ENCODE measurements at places on chromosomes 5 and 9. TPM values are rescaled to one million over a fixed set of nuclear protein-coding genes. Genes with fewer than 3 reads are reported as not detected.

The ZNF483 gene
- total RNA-seq, result 14.8 TPM

The FAM153A gene
- total RNA-seq, result 0.58 TPM

The SEMA4D gene
- 53.8 TPM for total RNA-seq

The IL3 gene
- total RNA-seq, result not detected

The LCN2 gene
- 7.1 TPM for total RNA-seq

The FBLL1 gene
- total RNA-seq, result 2.0 TPM

The SLC36A3 gene
- total RNA-seq, result not detected

The CAST gene
- total RNA-seq, result 79.4 TPM

The HDHD3 gene
- 30.2 TPM for total RNA-seq

The F12 gene
- 0.29 TPM for total RNA-seq

The OLFML2A gene
- 33.7 TPM for total RNA-seq

The MAMDC2 gene
- total RNA-seq, result 5.7 TPM

The RRAGA gene
- total RNA-seq, result 68.5 TPM

The MOCS2 gene
- total RNA-seq, result 25.1 TPM

The EQTN gene
- 1.4 TPM for total RNA-seq
